Osteocyte (in vitro differentiated cells): ENCODE measurements at places on chromosomes 1 and 21. TPM values are rescaled to one million over a fixed set of nuclear protein-coding genes. Genes with fewer than 3 reads are reported as not detected.

DNA sequence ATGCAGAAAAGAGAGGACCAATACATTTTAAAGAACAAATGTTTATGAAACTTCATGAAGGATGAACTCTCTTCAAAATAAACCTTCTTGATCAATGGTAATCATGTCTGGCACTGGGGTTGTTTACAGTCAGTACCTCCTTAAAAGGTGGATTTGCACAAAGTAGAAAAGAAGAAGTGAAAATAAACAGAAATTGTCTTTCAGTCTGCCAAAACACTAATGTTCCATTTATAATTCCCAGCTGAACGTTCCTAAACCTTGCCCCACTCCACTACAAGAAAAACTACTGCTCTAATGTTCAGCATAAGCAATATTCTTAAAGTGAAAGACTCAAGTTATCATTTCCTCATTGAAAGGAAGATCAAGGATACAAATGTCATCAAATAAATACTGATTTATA is 86.2 kb downstream of the EIF4G3 start:
- no peak for DNase-seq

The PGLYRP4 gene
- not detected in 2 replicates for total RNA-seq

DNA sequence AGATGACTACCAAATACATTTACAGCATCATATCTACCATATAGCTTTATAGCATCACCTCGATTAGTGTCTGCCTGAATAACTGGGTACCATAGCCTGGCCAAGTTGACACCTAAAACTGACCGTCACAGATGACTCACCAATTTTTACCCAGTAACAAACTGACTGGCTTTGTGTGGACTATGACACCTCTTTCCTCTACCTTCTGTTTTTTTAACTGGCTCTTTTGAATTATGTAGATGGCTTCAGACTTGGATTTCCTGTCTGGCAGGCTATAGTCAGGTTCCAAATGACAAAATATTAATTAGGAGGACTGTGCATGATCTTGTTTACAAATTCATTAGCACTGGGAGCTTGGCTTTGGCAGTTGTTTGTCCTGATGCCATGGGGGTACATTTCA is 360.3 kb downstream of the TGFB2 start:
- no peak for DNase-seq

The PLA2G2D gene
- not detected in 2 replicates for total RNA-seq

DNA sequence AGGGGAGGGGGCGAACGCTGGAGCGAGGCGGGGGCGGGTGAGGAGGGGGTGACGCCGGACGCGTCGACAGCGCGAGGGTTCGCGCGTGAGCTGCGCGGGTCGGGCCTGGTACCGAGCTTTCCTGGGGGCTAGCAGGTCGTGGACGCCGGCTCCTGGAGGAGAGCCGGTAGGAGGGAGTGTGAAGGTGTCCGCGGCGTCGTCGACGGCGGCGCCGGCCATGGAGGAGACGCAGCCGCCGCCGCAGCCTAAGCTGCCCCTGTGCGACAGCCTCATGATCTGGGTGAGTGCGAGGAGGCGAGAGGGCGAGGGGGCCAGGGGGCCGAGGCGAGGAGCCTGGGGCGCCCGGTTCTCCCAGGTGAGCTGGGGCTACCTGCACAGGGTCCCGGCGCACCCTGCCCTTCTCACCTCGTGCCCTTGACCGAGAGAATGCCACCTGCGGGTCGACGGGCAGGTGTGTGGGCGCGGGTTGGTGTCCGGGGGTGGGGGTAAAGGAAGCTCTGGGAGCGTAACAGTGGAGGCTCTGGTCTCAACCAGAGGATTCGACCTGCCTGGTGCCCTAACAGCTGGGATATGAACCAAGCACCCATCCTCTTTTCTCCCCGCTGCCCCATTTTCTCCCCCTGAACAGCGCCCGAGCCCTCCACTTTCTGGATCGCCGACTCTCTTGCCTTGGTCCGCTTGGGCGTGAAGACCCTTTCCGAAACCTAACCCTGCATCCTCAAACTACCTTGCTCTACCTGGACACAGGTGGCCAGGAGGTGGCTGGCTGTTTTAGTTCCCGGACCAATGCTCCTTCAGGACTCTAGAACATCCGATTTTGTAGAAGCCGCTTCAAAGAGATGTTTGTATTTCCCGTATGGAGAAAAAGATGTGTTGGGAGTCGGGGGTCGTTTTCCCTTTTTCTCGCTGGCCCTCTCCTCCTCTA is at the start of gene HOOK1:
Gene HOOK1, plus strand, starts transcription at position 49 of the 925 bp plus-strand sequence. Its CDS starts 169 bp downstream, at position 218.
- DNase-seq: no peak

The EPS8L3 gene
- total RNA-seq: not detected in 2 replicates

The DYNLT5 gene
- 0.18 and 0.35 TPM in 2 replicates for total RNA-seq

DNA sequence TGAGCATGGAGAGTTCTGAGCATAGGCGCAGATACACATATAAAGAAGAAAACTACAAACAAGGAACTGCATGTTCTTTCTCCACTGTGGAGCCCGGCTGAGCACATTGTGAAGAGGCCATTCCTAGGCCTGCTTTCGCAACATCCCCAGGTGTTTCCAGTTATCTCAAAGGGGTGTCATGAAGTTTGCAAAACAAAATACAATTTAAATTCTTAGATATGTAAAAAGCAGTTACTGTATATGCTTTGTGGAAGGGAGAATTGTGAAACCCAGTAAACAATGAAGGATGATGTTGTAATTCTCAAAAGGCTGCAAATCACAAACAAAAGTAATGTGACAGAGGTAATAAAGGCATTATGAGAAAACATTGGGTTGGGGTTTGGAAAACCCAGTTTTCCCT is 98.6 kb upstream of the ZNF644 start:
- DNase-seq: no peak

DNA sequence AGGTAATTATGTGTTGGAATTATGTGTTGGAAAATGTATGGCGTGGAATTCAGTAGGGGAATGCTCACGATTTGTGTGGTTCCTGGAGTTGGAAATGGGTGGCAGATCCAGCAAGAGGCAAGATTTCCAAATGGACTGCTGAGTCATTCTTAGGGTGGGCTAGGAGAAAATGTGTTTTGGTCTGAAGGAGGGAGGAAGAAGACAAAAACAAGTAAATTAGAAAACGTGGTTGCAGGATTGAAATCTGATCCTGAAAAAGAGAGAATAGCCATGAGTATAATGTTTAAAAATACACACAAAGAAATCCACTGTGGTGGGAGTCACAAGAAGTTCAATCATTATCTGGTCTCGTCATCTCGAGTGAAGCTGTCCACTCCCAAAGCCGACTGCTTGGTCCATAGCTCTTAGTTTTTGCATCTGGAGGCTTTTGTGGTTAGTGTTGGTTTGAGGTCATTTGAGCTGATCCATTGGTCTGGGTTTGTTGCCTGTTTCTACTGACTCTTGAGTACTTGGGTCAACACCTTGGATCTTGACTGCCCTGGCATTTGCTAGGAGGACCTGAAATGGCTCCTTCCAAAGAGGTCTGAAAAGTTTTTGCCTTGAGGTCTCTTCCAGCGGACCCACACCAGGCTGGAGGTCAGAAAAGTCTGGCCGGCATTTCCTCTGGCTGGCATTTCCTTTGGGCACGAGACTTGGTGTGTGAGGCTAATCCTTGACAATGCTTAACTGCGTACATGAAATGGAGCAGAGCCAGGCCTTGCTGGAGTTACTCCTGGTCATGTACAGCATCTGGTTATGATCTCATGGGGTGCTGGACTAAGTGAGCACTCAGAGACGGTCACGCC is 9.2 kb downstream of the MX2 start:
- no peak for DNase-seq

DNA sequence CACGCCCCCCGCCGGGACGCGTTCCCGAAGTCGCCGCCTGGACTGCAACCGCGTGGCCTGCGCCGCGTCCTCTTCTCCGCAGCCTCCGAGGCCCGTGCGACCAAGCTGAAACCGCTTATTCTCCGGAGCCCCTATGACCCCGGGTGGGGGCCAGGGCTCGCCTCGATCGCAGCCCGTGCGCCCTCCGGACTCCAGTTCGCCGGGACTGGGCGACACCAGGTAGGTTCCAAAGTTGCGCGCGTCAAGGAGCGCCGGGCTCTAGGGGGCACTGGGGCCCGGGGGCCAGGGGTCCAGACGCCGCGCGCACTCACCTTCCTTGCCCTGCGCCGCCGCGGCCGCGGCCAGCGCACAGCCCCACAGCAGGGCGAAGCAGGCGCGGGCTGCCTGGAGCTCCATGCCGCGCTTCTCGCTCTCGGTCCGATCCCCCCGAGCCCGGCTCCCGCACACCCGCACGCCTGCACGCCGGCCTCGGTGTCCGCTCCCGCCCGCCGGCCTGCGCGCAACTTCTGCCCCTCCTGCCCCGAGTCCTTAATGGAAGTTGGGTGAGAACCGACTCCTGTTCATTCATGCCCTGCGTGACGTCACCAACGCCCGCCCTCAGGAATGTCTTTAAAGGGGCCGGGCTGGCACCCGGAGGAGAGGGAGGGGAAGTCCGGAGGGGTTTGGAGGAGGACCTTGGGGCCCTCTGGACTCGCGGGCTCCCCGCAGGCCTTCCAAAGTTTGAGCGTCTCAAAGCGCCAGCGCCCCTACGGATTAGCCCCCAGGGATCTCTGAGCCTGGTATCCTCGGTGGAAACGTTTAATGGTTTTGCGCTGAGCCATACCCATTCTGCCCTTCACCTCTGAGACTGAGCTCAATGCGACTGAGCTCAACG is at the start of gene EPHA2:
Gene EPHA2, minus strand, starts transcription at position 533 of the 874 bp plus-strand sequence. Its CDS starts 137 bp downstream, at position 396.
- DNase-seq: peak; percentile 93
